ENCODE measurements at places on chromosomes 6 and 20. TPM values are rescaled to one million over a fixed set of nuclear protein-coding genes. Genes with fewer than 3 reads are reported as not detected.

Gene ARMH2
- not detected for total RNA-seq

Gene RPS6KA2
- total RNA-seq: 95.7 TPM

Gene NHLRC1
- total RNA-seq: 1.6 TPM

Gene TCF21
- total RNA-seq: 18.2 TPM

Gene MTFR2
- 1.0 TPM for total RNA-seq

Gene MLN
- not detected for total RNA-seq

Gene CLVS2
- total RNA-seq: not detected

- DNase-seq: no peak
Observed at GRCh38 chr6:98041921-98042320, 758.9 kb upstream of the MMS22L start.

GRCh38 chr6:34589140-34589539 is 33.0 kb upstream of the SPDEF start:
- DNase-seq: no peak

DNA sequence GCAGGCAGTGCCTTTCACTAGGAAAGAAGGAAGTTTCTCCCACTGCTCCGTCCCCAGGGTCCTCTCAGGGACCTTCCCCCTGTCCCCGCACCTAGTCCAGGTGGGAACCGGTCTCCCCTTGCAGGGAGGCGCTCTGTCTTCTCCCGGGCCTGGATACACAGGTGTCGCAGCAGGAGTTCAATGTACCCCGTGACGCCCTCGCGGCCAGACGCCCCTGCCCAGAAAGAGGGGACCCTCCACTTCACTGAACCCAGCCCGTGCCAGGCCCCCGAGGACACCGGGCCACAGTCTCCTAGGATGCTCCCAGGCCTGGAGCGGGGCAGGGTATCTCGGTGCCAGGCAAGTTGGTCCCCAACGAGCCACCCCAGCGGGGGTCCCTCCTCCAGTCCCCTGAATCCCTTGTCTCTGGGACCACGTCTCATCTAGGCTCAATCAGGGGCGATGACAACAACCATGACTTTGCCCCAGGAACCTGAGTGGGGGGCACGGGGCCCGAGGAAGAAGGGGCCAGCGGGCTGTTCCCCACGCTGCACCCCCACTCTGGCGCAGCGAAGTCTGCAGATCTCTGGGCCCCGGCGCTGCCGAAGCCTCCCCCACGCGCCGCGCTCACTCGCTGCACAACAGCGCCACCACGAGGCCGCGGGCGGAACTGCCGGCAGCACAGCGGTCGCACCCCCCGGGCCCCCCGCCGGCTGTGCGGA is 103.0 kb downstream of the EDN3 start:
- DNase-seq: peak; percentile 44

GRCh38 chr6:158826819-158827501 is 7.8 kb upstream of the EZR start:
- DNase-seq: no peak

DNA sequence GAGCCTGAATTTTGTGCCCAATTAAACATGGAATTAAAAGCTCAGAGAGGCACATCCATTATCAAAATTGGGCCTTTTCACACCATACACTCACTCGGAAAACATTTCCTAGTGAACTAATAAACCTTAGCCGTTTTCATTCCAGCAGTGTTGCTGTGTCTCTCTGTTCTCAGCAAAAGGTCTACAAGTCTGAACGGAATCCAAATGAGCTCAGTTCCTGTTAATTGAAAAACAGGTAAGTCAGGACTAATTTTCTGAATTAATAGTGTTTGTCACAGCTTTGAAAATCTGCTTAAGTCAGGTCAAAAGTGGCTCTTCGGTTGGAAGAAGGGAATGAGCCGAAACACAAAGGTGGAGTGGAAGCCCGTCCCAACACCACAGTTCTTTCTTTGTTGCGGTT is 163.3 kb upstream of the RALGAPA2 start:
- DNase-seq: no peak

GRCh38 chr6:151409260-151409659 is 17.9 kb upstream of the ZBTB2 start:
- DNase-seq: no peak

DNA sequence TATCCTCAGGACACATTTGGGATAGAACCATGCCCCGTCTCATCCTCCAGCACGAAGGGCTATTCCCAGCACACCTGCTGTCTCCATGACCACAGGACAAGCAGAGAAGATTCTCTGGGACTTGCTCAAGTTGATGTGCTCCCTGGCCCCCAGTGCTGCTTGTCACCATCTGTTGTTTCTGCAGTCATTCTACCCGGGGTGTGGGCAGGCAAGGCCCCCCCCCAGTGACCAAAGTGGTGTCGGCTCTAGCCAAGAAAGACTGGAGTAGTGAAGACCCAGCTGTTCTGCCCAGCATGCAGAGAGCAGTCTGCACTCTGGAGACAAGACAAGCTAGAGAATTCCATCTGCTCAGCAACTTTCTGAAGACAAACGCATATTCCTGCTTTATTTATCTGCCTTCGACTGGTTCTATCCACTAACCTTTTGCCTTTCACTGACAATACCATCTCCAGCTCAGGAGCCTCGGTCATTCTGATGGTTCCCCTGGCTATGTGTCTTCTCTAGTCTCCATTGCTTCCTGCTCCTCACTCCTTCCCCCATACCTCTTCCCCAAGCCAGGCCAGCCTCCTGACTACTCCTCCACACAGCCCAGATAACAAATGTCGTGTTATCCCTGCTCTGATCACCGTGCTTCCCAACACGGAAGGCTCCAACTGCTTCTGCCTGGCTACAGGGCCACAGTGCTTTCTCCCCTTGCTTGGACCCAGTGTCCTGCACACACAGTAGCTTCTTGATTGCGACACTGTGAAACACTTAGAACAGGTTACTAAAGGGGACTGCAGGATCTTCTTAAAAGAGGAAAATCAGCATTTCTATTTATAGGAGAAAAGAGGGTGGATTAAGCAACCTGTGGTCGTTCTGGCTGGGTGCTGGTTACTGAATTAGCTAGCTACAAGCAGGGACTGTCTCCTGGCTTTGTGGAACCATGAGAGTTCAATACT is 86.7 kb upstream of the EMILIN3 start:
- DNase-seq: no peak

- DNase-seq: no peak
Observed at GRCh38 chr6:14616656-14617055, 499.1 kb downstream of the CD83 start.

Measured in left cardiac atrium (tissue), 4 donors.